ENCODE measurements at places on chromosomes 1 and 21.

DNA sequence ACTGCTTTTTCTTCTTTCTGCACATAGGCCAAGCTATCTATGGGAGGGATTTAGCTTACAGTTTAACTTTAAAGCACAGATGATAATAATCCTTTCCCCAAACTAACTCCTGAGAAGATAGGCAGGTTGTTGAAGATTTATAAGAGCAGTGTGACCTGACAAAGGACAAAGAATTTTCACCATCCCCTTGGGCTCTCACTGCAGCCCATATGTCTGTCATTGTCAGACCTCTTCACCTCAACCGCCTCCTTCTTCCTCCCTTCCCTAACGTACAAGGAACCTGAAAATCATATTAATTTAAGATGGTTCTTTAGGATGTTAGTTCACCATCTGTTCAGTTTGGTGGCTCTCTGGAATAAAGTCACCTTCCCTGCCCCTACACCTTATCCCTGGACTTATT lies 5.0 kb downstream of the RNU1-2 start:
- DNase-seq: no peak

- DNase-seq: no peak
Observed at GRCh38 chr1:19433719-19433998, 51.7 kb downstream of the CAPZB start.

DNA sequence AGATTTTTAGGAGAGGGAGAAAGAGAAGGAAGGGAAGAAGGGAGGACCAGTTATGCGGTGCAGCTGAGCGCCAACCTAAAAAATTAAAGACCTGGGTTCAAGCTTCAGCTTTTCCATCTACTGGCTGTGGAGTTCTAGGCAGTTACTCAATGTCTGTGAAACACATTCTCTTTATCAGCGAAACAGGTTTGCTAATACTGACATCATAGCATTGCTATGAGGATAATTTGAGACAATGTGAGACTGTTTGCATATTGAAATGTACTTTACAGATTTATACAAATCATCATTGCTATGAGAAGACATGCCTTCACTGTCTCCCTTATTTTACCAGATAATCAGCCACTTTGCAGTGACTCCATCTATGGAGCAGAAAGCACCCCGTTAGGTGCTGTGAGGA lies 222.9 kb upstream of the SGIP1 start:
- no peak for DNase-seq

- no peak for DNase-seq
Observed at GRCh38 chr1:51240084-51240483, 4.0 kb downstream of the RNF11 start.
